ENCODE measurements at places on chromosomes 12 and 14.

DNA sequence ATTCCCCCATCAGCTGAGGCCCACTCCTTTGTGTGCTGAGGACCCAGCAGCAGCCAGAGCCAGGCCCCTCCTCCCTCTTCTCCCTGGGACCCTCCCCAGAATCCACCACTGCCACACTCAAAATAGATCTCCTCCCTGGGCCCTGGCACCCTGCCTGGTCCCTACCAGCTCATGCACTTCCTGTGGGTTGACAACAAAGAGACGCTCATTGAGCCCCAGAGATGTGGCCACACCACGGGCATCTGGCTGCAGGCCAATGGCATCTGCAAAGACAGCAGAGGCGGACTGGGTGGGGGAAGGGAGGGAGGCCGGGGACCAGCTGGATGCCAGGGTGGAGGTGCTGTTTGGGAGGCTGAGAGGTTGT is 16.0 kb upstream of the ENDOU start:
- DNase-seq: peak; percentile 61

DNA sequence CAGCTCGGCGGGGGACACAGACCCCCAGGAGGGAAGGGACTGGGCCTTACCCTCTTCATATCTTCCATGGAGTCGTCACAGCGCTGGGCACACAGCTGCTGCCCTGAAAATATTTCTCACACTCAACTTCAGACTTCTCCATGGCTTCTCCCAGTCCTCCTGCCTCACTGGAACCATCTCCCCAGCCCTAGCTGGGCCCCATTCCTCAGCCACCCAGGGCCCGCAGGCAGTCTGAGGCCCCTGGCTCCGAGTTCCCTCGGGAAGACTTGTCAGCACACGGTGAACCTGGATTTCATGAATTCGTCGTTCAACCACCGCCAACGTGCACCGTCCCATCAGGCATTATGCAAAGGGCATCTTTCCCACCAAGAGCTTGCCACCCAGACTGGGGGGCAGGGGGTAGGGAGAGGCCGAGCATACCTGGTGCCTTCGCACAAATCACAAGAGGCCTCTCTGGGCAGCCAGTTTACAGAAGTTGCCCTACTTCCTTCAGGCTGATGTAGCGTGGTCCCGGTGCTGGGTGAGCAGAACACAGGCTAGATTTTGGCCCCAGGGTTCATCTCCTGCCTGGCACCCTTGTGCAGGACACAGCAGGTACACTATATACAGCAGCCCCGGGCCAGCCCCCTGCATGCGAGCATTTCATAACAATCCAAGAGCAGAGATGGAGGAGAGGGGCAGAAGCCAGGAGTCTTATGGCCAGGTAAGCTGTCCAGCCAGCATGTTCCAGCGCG is 44.2 kb downstream of the LTBP2 start:
- DNase-seq: no peak

DNA sequence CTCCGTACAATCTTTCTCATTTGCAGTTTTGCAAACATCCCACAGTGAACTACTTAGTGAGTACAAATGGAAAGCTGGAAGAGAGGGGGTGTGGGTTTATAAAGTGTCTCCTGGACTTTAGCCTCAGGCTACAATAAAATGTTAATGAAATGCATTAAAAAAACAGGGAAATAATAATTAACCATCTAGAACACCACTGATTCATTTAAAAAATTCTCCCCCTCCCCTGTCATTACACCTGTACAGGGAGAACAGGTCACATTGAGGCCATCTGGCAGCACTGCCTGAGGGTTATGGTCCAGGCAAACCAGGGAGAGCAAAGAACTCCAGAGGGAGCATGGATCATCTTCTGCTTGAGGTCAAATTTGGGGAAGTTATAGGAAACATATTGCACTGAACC is 96.3 kb downstream of the TSPAN8 start:
- no peak for DNase-seq

- DNase-seq: no peak
Observed at GRCh38 chr14:80316441-80316840, 105.1 kb upstream of the DIO2 start.

GRCh38 chr14:104306450-104307040 is 168.2 kb downstream of the KIF26A start:
- no peak for DNase-seq

GRCh38 chr14:34247605-34248004 is 214.4 kb downstream of the SPTSSA start:
- DNase-seq: no peak

- no peak for DNase-seq
Observed at GRCh38 chr14:91127401-91127801, 13.5 kb downstream of the DGLUCY start.

GRCh38 chr12:51960890-51961289 is 9.4 kb downstream of the ACVR1B start:
- DNase-seq: no peak

GRCh38 chr12:57888409-57889157 is 42.1 kb upstream of the CTDSP2 start:
- peak; percentile 42 for DNase-seq

GRCh38 chr12:30908722-30909348 is 17.7 kb upstream of the TSPAN11 start:
- DNase-seq: no peak

DNA sequence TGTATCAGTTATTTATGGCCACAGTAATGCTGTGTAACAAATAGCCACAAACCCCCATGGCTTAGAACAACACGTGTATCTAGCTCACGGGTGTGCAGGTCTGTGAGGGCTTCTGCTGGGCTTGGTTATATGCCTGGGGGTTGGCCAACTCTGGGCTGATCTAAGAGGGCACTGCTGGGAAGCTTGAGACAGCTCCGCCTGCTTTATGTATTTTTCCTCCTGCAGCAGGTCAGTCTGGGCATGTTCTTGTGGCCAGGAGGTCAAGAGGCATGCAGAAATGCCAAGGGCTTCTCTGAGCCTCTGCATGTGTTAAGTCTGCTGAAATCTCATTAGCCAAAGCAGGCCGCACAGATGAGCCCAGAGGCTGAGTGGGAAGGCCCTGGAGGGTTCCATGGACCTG is 105.8 kb downstream of the ZNF664 start:
- no peak for DNase-seq

DNA sequence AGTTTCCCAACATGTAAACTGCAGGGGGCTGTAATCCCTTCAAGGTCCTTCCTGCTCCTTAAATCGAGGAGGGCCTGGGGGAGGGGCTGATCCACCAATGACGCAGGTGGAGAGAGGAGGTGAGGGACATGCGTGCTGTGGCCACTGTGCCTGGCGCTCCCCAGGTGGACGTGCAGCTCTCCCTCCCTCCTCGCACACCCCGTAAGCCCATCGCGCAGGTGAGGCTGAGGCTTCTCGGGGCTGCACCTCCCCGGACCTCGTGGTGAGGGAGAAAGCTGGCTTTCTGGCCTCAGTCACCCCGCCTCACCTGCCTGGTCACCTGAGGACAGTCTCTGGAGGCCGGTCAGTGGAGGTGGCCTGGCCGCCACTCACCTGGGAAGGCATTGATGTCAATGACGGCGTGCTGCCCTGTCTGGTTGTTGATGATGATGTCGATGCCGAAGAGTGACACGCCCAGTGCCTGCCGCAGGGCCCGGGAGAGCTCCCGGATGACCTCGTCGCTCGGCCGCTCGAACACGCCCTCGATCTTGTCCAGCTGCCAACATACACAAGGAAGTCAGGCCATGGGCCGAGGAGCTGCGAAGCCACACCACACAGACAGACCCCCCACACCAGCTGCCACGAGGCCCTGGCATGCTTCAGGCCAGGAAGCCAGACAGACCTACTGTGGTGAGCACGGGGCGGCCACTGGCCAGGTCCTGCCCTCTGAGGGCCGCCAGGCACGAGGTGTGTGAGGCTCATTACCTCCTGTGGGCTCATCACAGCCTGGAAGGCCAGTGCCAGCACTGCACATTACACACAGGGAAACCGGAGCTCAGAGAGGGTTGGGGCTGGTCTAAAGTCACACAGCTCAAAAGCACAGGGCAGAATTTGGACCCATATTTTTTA is 23.3 kb downstream of the CHGA start:
- no peak for DNase-seq

DNA sequence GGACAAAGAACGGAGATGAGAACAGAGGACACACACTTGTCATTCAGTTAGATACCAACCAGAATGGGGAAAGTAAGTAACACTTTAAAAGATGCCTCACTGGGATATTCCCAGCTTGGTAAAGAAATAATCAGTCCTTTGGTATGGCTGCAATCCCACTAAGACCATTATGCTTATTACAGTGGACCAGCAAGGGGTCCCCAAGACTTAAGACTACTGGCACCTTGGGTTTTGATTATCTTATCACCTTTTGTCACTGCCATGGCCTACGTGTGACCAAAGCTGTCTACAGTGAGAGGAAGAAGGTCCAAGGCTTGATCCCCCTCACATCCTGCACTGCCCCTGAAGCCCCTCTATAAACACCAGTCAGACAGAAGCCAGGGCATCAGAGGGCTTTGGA is 65.8 kb downstream of the TRAFD1 start:
- DNase-seq: no peak

GRCh38 chr14:62557416-62557815 is 487.8 kb downstream of the KCNH5 start:
- no peak for DNase-seq

- DNase-seq: no peak
Observed at GRCh38 chr14:36580856-36581831, 1.3 kb downstream of the NKX2-8 start.

GRCh38 chr14:69720912-69721311 is 46.0 kb upstream of the SRSF5 start:
- no peak for DNase-seq

DNA sequence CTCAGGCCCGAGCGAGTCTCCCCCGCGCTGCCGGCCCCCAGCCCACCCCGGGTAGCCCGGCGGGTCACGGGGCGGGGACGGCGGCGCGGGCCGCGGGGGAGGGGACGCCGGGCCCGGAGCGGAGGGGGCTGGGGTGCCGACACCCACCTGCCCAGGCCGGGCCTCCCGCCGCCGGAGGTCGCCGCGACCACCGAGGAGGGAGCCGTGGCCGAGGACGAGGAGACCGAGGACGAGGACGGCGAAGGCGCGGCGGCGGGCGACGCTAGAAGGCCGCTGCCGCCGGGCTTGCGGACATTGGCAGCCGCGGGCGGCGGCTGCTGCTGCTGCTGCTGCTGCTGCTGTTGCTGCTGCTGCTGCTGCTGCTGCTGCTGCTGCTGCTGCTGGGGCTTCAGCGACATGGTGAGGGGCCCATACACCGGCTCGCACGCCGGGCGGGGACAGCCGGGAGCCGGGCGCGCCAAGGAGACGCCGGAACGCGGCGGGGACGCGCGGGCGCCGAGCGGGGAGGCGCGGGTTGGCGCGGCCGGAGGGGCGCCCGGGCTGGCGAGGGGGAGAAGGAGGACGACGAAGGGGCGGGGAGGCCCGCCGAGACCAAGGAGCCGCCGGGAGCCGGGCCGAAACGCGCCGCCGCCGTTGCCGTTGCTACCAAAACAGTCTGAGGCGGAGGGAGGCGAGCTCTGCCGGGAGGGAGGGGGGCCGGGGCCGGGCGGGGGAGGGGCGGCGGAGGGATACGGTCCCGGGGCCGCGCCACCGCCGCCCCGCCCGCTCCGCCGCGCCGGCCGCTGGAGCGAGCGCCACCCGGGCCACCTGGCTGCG is at the start of gene ATXN2:
ATXN2 (minus strand) TSS at position 679 of the 816 bp plus-strand sequence; CDS start at position 398, 281 bp downstream.
- DNase-seq: peak; percentile 64

- no peak for DNase-seq
Observed at GRCh38 chr12:14654842-14655241, 41.6 kb downstream of the GUCY2C start.

DNA sequence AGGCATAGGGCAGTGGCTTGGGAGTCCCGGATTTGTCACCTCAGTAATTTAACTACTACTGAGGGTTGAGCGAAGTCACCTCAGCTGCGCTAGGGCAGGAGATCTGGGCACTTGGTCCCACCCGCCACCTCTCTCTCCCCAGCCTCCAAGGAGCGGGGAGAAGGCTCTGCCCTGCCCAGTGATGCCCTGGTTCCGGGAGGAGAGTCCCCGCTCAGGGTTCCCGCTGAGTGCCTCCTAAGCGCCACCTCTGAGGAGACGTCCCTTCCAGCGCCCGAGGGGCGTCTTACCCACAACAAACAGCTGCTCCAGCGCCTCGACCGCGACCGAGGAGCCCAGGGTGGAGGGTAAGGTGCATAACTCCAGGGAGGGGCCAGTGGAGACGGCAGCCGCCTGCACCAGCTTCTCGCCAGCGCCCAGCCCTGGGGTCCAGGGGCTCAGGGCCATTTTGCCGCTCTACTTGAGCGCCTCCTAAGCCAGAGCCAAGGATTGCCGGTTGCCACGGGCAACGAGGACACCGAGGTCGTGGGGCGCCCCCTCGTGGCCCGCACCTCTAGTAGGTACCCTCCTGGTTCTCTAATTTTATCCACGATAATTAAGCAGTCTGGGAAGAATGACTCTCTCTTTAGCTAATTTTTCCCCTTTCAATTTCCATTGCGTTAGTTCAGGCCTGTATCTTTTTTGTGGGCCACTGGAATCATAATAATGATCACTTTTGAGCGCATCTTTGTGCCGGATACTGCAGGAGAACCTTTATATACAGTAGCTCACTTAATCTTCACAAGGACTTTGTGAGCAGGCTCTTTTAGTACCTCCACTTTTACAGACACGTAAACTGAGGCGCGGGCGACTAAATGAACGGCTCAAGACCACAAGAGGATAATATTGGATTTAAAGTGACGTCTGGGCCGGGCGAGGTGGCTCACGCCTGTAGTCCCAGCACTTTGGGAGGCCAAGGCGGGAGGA is at the start of gene CCDC175:
CCDC175 (minus strand) TSS at position 481 of the 963 bp plus-strand sequence; CDS start at position 444, 37 bp downstream.
- peak; percentile 85 for DNase-seq

DNA sequence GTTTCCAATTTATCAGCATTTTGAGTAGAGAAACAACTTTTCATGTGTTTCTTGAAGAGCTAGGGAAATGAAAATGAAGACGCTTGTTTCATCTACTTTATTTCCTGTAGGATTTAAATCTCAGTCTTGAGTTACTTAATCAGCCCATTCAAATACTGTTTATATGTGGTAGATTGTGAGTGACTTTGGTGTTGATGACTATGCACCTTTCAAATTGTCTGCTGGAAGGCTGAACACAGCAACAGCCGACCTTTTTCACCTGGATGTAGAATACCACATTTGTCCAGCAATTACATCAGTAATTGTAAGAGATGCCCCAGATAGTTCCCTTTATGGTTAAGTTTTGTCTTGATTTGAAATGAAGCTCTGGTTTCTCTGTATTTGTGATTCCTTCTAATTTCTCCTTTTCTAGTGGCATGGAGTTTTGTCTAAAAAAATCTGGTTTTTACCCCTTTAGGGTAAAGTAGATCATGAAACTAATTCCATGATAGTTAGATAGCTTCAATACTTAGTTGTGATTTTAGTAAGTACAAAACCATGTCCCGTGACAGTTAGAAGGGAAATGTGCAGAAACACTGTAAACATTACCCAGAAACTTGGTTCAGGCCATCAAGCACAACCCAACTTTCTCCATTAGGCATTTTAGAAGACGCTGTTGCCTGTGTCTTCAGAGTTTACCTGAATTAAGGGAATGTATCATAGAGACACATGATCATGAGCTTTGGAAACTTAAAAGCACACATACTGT is 165.0 kb downstream of the SRGAP1 start:
- no peak for DNase-seq

DNA sequence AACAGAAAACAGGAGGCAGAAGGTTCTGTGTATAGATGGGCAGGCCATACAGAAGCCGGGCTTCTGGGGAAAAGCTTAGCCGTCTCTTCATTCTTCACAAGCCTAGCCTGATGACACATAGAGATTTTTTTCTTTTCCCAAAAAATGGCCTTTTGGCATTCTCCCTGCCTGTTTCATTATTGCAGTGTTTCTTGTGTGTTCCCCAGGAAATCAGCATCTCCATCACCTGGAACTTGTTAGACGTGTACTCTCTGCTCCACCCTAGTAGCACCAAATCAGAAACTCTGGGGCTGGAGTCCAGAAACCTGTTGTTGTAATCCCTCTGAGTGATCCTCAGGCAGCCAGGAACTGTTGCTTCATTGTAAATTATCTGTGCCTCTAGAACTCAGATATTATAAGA is 388.1 kb downstream of the CCDC91 start:
- no peak for DNase-seq

GRCh38 chr12:77406219-77406905 is 341.0 kb upstream of the E2F7 start:
- DNase-seq: no peak

Data from activated CD4-positive, alpha-beta memory T cell treated with anti-CD3 and anti-CD28 coated beads, Interleukin-2, amount 10 ng/mL, durations not matched to agents 7 days and 5 days (primary cell).